Activated CD4-positive, alpha-beta T cell treated with anti-CD3 and anti-CD28 coated beads, Interleukin-2, amount 10 ng/mL, durations not matched to agents 24 days and 14 days (primary cell): ENCODE measurements at places on chromosomes 11 and 22. TPM values are rescaled to one million over a fixed set of nuclear protein-coding genes. Genes with fewer than 3 reads are reported as not detected.

Gene CNIH2
- total RNA-seq: 1.0 and 2.7 TPM in 2 replicates

Gene CHRDL2
- not detected in 2 replicates for total RNA-seq

Gene PGA5
- not detected in 2 replicates for total RNA-seq

Gene SPON1
- total RNA-seq: 0.14 and 0.42 TPM in 2 replicates

Gene KCNJ1
- total RNA-seq: not detected in 2 replicates

Gene APOL4
- 0.17 TPM in 1 of 2 replicates, not detected in the other for total RNA-seq

Gene TMX2
- total RNA-seq: 99.0 and 99.2 TPM in 2 replicates

Gene ZC3H7B
- 69.1 and 70.5 TPM in 2 replicates for total RNA-seq

Gene OR4S1
- not detected in 2 replicates for total RNA-seq

GRCh38 chr22:24420072-24420976 lies 7.1 kb upstream of the ADORA2A start:
- no peak overlapping the region for H3K4me3 ChIP-seq
- H3K27me3 ChIP-seq: peaks cover 4% of the 10 kb centered on the region
- peaks cover 5% of the 10 kb centered on the region for H3K4me1 ChIP-seq
- no peak overlapping the region for H3K27ac ChIP-seq
- no peak for DNase-seq

- peaks cover 34% of the 10 kb centered on the region for H3K4me1 ChIP-seq
- H3K36me3 ChIP-seq: peaks cover 48% of the 10 kb centered on the region
- no peak overlapping the region for H3K27ac ChIP-seq
These were observed 23.5 kb upstream of the YPEL1 start for GRCh38 chr22:21759093-21759492.

DNA sequence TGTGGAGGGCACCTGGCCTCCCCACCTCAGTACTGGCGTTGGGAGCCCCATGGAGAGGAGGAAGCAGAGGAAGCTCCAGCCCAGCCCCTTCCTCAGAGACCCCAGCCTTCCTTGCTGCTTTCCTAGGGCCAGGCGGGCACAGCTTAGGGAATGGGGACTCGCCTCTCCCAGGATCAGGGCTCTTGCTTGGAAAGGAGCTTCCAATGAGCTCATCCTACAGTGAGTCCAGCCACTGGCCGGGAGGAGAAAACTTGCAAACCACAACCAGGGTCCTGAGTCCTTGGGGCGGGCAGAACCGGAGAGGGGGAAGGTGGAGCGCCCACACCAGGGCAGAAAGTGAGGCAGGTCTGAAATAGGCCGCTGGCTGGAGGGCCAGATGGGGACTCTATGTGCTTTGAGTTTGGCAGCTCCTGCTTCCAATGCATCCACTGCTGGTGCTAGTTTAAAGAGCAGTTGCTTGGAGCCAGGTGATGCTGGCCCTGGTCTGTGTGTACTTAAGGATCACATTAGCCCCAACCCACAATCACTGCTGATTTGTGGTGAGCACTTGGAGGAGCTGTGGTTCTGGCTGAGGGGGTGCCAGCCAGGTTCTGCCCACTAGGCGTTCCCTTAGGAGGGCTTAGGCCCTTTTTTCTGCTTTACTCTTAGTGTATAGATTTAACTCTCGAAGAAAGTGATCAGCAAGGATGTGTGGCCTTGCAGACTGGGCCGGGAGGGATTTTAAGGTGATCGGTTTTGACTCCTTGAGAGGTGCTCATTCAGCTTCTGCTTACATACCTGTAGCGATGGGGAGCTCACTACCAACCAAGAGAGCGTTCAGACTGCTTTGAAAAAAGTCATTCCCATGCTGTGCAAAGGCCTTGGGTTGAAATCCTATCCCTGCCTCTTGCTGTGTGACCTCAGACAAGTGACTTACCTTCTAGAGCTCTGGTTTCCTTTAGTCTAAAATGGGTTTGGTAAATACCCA lies 81.9 kb downstream of the TP53I11 start:
- peaks cover 50% of the 10 kb centered on the region for H3K27me3 ChIP-seq
- no peaks in the 10 kb centered on the region for H3K4me1 ChIP-seq
- DNase-seq: no peak
- H3K27ac ChIP-seq: no peak overlapping the region
- no peak overlapping the region for H3K4me3 ChIP-seq
- peaks cover 6% of the 10 kb centered on the region for H3K36me3 ChIP-seq

- H3K4me1 ChIP-seq: no peaks in the 10 kb centered on the region
- no peak for DNase-seq
- H3K4me3 ChIP-seq: no peak overlapping the region
- no peaks in the 10 kb centered on the region for H3K36me3 ChIP-seq
These were observed 209.5 kb upstream of the E2F8 start for GRCh38 chr11:19450282-19450681.

DNA sequence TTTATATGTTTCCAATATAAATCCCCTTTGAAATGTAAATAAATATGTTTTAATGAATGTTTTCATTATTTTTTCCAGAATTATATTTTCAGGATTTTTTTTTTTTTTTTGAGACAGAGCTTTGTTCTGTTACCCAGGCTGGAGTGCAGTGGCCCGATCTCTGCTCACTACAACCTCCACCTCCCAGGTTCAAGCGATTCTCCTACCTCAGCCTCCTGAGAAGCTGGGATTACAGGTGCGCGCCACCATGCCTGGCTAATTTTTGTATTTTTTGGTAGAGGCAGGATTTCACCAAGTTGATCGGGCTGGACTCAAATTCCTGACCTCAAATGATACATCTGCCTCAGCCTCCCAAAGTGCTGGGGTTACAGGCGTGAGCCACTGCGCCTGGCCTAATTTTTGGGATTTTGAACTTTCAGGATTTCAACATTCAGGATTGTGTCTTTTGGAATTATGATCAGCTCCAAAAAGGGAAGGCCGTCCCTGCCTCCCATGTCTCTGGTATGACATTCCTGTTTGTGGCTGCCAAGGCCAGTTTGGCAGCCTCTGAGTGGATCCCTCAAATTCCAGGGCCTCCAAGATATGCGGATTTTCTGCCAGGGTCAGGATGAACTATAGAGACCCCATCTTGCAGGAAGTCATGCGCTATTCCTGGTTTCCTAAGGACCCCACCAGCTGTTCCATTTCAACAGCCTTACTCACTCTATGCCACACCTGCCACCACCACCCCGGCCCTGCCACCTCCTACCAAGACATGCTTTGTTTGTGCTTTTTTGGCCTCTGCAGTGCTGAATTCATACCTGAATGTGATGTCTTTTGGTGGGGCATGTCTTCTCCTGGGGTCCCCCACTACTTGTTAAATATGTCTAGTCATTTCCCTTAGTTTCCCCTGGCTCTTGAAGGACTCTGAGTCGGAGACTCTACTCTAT lies 21.9 kb upstream of the TMPRSS4 start:
- no peaks in the 10 kb centered on the region for H3K36me3 ChIP-seq
- H3K27me3 ChIP-seq: peaks cover 14% of the 10 kb centered on the region
- H3K4me3 ChIP-seq: no peak overlapping the region
- H3K27ac ChIP-seq: no peak overlapping the region
- no peak for DNase-seq

- no peaks in the 10 kb centered on the region for H3K27me3 ChIP-seq
- H3K4me3 ChIP-seq: no peak overlapping the region
- H3K27ac ChIP-seq: no peak overlapping the region
- H3K4me1 ChIP-seq: peaks cover 5% of the 10 kb centered on the region
- peaks cover 10% of the 10 kb centered on the region for H3K36me3 ChIP-seq
These were observed 26.2 kb downstream of the TMEM135 start for GRCh38 chr11:87063982-87064381.

GRCh38 chr11:766106-766935 lies 11.0 kb downstream of the GATD1 start:
- no peaks in the 10 kb centered on the region for H3K27me3 ChIP-seq
- H3K4me3 ChIP-seq: no peak overlapping the region
- H3K4me1 ChIP-seq: peaks cover 9% of the 10 kb centered on the region
- no peak for DNase-seq
- peak overlapping the region; percentile 34 for H3K27ac ChIP-seq
- peaks cover 46% of the 10 kb centered on the region for H3K36me3 ChIP-seq

DNA sequence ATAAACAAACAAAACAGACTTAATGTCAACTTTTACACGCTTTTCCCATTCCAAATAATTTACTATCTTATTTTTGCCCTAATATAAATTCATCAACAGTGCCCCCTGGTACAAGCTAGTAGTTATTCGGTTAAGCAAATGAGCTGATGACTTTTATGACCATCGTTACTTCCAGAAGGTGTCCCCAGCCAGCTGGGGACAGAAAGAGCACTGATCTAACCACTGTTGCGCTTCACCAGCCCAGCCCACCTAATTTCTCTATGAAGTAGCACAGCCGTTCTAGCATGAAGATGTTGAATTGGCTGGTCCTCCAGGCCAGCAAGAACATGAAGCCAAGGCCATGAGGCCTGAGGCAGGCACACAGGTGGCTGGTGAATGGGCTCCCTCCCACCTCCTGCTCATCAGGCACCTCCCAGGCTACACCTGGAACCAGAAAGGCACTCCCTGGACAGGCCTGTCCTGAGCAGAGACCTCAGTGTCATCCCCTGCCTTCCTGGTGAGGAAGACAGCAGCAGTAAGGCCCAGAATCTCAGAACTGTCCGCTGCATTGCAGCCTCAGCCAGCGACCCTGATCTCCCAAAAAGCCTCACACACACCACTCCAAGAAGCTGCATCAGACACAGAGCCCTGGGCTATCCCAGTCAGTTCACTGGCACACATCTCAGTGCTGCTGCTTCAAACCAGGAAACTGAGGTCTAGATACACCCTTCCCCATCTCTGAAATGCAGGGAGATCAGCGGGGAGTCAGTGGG lies 12.9 kb downstream of the GNB1L start:
- no peak for DNase-seq
- H3K27ac ChIP-seq: no peak overlapping the region
- peaks cover 11% of the 10 kb centered on the region for H3K4me1 ChIP-seq
- peaks cover under 1% of the 10 kb centered on the region for H3K36me3 ChIP-seq
- H3K4me3 ChIP-seq: no peak overlapping the region

DNA sequence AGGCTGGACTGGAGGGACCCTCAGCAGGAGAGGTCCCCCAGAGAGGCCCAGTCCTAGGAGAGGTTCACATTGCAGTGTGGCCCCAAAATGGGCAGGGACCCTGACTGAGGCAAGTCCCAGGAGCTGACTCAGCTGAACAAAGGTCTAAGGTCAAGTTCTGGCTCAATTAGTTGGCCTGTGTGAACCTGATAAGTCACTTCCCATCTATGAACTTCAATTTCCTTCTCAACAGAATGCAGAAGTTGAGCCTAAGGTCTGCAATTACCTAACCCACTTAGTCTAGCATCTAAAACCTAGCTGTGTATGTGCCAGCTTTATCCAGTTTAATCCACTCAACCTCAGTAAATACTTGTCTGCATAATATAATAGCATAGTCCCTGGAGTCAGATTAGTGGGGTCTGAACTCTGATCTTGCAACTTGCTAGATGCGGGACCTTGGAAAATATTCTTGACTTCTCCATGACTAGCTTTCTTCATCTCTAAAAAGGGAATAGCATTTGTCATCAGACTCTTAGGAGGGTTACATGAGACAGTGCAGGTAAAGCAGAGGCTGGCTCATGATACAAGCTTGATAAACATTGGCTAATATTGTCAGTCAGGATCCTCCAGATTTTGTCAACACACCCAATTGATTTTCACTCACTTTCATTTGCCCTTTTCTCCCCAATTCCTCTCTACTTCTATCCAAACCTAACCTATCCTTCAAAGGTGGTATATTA lies 465.5 kb downstream of the INSC start:
- no peak overlapping the region for H3K27ac ChIP-seq
- H3K27me3 ChIP-seq: no peaks in the 10 kb centered on the region
- H3K4me1 ChIP-seq: no peaks in the 10 kb centered on the region
- no peak for DNase-seq

GRCh38 chr11:66462911-66463310 lies 3.8 kb upstream of the PELI3 start:
- no peak for DNase-seq
- peaks cover 37% of the 10 kb centered on the region for H3K4me1 ChIP-seq
- no peak overlapping the region for H3K4me3 ChIP-seq
- no peaks in the 10 kb centered on the region for H3K27me3 ChIP-seq
- peak overlapping the region; percentile 8 for H3K27ac ChIP-seq

GRCh38 chr11:102438311-102439062 lies 14.1 kb downstream of the TMEM123 start:
- peaks cover 76% of the 10 kb centered on the region for H3K36me3 ChIP-seq
- peak overlapping the region; percentile 76 for H3K4me3 ChIP-seq
- no peaks in the 10 kb centered on the region for H3K27me3 ChIP-seq
- H3K27ac ChIP-seq: peak overlapping the region; percentile 34
- peak; percentile 78 for DNase-seq
- H3K4me1 ChIP-seq: peaks cover 67% of the 10 kb centered on the region

- no peak overlapping the region for H3K4me3 ChIP-seq
- H3K4me1 ChIP-seq: no peaks in the 10 kb centered on the region
- no peak overlapping the region for H3K27ac ChIP-seq
These were observed 2.9 kb upstream of the MMP3 start for GRCh38 chr11:102846292-102846691.

DNA sequence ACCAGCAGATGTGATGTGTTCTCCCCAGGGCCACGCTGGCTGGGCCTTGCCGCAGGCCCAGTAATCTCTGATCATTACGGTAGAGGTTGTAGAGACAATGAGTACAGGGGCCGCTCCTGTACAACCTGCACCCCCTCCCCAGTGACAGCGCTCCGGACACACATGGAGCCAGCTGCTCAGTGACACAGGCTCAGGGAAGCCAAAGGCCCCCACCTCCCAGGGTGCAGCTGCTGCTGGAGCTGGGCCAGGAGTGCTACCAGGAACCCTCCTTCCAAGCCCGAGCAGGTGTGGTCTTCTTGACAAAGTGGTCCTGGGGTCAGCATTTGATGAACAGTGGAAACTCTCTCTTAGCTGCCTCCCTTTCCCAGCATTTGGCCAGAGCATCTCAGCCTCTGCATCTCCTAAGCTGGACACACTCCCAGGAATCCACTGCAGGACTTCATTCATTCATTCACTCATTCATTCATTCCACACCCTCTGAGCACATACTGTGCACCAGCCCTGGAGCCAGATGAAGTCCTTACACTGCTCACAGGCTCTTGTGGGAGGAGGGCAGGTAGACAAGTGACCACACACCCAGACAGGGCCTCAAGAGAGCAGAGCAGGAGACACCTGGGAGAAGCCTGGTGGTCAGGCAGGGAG lies 49.6 kb upstream of the MPEG1 start:
- DNase-seq: no peak
- H3K27ac ChIP-seq: no peak overlapping the region
- no peaks in the 10 kb centered on the region for H3K4me1 ChIP-seq
- H3K36me3 ChIP-seq: no peaks in the 10 kb centered on the region
- H3K4me3 ChIP-seq: no peak overlapping the region
- no peaks in the 10 kb centered on the region for H3K27me3 ChIP-seq

- no peaks in the 10 kb centered on the region for H3K36me3 ChIP-seq
- H3K4me1 ChIP-seq: no peaks in the 10 kb centered on the region
- H3K27me3 ChIP-seq: no peaks in the 10 kb centered on the region
- H3K27ac ChIP-seq: no peak overlapping the region
- no peak for DNase-seq
These were observed 1401.4 kb upstream of the TENM4 start for GRCh38 chr11:80842246-80842645.

- H3K27me3 ChIP-seq: no peaks in the 10 kb centered on the region
- H3K36me3 ChIP-seq: no peaks in the 10 kb centered on the region
- no peak overlapping the region for H3K4me3 ChIP-seq
- no peak for DNase-seq
These were observed 608.7 kb downstream of the SOX6 start for GRCh38 chr11:15747671-15748070.

- DNase-seq: no peak
- no peak overlapping the region for H3K27ac ChIP-seq
- H3K27me3 ChIP-seq: peaks cover 3% of the 10 kb centered on the region
- peaks cover 4% of the 10 kb centered on the region for H3K4me1 ChIP-seq
- no peaks in the 10 kb centered on the region for H3K36me3 ChIP-seq
These were observed 18.1 kb downstream of the XKR3 start for GRCh38 chr22:16807109-16807508.

GRCh38 chr11:117412653-117413275 lies 85.1 kb downstream of the CEP164 start:
- H3K27ac ChIP-seq: no peak overlapping the region
- H3K27me3 ChIP-seq: no peaks in the 10 kb centered on the region
- H3K36me3 ChIP-seq: peaks cover 15% of the 10 kb centered on the region
- no peak overlapping the region for H3K4me3 ChIP-seq
- no peaks in the 10 kb centered on the region for H3K4me1 ChIP-seq
